Activated CD4-positive, alpha-beta T cell treated with anti-CD3 and anti-CD28 coated beads, Interleukin-2, amount 50 U/mL, for 1 hour (primary cell): ENCODE measurements at places on chromosomes 2 and 18.

- DNase-seq: no peak
Observed at GRCh38 chr2:36427790-36428243, 72.2 kb downstream of the CRIM1 start.

DNA sequence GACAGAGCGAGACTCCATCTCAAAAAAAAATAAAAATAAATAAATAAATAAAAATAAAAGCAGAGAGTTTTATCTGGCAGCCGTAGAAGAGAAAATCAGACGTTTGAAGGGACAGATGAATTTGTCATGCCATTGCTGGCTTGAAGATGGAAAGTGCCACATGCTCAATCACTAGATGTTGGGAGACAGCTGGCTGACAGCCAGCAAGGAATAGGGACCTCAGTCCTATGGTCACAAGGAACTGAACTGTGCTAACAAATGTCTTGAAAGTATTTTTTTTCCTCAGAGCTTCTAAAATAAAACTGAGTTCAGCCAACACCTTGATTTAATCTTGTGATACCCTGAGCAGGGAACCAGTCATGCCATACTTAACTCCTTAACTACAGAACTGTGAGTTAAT lies 65.4 kb downstream of the DTNA start:
- no peak for DNase-seq

GRCh38 chr2:42013409-42013808 lies 34.4 kb upstream of the PKDCC start:
- no peak for DNase-seq

DNA sequence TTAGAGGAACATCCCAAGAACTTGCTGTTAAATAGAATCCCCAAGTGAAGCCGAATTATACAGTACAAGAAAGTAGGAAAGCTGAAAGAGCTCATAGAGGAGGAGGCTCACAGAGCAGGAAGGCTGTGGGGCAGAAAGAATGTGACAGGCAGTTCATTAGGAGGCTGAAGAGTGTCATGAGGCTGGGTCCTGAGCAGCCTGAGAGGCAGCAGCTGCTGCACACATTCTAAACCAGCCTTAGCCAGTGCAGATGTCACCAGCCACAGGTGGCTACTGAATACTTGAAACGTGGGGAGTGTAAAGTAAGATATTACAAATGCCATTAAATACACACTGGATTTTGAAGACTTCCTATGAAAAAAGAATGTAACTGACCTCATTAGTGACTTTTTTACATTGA lies 490.2 kb upstream of the KLHL29 start:
- no peak for DNase-seq

GRCh38 chr2:23794234-23794633 lies 132.7 kb downstream of the ATAD2B start:
- DNase-seq: no peak

DNA sequence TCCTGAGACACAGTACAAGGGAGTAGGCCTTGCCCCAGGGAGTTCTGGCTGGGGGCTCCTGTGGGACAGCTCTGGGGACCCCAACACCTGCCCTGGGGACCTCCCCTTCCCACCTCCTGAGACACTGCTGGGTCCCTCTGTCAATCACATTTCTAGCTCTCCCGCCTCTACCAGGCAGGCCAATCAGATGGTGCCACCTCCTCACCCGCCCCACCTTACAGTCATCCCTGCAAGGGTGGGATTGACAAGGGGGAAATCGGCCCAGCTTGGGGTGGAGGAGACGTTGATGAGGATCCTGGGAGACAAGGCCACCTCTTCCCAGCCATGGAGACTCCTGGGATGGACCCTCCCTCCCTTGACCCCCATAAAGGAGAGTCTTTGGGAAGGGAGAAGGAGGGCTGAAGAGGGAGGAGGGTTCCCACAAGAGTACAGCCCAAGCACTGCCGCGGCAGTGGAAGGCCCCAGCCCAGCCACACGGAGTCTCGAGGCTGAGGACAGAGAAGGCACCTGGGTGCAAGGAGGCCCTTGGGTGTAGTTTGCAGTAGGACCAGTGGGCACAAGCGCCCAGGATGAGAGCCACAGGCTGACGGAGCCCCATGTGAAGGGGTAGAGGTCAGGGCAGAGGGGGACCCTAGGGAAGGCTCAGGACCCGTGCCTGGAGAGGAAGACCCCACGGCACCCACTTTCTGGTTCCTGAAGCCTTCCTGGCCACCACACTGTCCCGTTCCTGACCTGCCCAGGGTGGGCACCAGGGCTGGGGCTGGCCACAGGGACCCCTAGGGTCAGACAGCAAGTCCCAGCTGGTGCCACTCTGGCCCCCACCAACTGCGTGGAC lies 109.9 kb upstream of the OTOS start:
- no peak for DNase-seq

DNA sequence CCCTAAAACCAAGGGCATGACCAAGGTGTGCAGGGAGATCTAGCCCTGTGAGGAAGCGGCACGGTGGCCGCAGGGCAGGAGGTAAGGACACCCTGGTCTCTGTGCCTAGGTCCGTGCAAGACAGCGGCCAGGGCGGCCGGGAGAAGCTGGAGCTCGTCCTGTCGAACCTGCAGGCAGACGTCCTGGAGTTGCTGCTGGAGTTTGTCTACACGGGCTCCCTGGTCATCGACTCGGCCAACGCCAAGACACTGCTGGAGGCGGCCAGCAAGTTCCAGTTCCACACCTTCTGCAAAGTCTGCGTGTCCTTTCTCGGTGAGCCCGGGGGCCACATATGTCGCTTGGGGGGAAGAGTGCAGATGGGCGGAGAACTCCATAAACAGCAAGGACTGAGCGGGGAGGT lies 235.4 kb downstream of the ATAD2B start:
- DNase-seq: no peak

- no peak for DNase-seq
Observed at GRCh38 chr2:215797676-215798075, 215.7 kb downstream of the MREG start.

GRCh38 chr18:40485318-40485717 lies 1469.7 kb upstream of the PIK3C3 start:
- DNase-seq: no peak

- no peak for DNase-seq
Observed at GRCh38 chr2:241191081-241191480, 2.6 kb downstream of the ANO7 start.

DNA sequence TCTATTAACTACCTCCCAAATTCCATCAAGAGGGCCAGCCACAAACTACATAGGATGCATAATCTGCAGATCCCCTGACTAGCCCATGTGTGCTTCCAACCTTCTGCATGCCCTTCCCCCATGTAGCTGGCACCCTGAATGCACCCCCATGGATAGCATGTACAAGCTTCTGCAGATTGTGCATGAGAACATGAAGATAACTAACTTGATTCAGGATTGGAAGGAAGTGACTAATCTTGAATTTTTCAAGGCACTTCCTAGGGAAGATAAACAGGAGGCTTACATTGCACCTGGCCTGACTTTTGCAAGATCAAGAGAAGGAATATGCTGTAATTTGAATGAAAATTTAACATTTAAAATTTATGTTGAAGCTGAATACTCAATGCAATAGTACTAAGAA lies 66.7 kb downstream of the CDC42EP3 start:
- DNase-seq: no peak

- DNase-seq: no peak
Observed at GRCh38 chr2:121382744-121383143, 97.7 kb upstream of the TFCP2L1 start.

DNA sequence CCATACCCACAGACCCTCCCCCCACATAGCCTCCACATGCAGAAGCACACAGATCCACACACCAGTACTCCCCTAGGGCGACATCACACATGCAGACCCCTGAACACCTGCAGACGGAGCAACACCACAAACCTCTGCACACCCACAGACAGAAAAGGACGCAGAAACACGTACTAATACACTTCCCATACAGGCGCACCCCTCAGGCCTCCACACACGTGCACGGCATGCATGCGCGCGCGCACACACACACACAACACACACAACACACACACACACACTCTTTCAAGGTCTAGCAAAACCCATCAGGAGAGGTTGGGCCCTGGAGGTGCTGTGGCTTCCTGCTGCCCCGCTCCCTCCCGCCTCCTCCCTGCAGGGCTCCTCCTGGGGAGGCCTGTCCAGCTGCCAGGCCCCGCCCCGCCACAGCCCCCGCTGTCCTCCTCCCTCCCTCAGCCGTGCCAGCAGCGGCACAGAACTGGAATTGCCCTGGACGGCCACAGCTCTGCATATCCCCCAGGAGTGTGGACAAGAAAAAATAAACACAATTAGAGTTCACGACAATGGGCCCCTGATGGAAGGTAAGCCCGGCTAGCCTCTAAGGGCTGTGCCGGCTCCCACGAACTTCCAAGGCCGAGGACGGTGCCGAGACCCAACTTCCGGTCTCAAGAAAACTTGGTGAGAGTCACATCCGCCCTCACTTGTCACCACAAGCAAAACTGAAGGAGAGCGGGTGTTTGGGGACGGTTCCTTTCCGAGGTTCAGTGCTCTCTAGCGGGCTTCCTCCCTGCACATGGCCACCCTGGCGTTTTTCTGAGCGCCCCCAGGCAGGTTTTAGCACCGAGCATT lies 6.8 kb downstream of the ZFP36L2 start:
- peak; percentile 68 for DNase-seq

- no peak for DNase-seq
Observed at GRCh38 chr2:166917415-166917814, 29.1 kb downstream of the XIRP2 start.

DNA sequence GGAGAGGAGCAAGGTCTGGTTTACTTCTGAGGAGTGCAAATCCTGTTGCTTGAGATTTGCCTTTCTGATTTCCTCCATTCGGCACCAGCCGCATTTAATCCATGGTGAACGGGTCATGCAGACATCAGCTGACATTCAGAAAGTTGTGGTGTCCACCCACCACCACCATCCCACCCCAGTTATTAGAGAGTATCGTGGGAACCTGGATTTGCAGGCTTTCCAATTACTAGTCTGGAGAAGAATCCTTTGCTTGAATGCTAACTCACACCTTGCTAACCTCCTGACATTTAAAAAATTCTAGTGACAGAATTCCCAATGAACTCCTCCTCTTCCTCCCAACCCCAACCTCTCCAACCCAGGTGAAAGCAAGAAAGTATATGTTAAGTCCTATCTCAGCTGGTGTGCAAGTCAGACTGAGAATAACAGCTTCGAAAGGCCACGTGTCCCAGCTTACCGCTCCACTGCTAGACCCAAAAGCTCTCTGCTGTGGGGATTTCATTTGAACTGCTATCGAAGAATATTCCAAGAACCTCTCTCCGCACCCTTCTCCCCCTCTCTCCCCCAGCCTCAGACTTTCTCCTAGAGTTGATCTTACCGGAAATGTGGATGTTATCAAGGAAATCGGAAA lies 17.7 kb downstream of the BCL11A start:
- DNase-seq: no peak

GRCh38 chr2:3689998-3690748 lies 13.2 kb upstream of the DCDC2C start:
- no peak for DNase-seq
